Left ventricle myocardium superior (tissue), 1 donor: ENCODE measurements at places on chromosomes 7 and 10.

GRCh38 chr7:30359957-30360356, 75.6 kb downstream of the ZNRF2 start:
- no peak for DNase-seq

GRCh38 chr10:43809211-43809930, 160.7 kb upstream of the ZNF32 start:
- no peak for DNase-seq

GRCh38 chr10:60236869-60237524, 152.7 kb downstream of the ANK3 start:
- DNase-seq, result peak; percentile 35

GRCh38 chr10:110003524-110003885, 4.3 kb upstream of the ADD3 start:
- no peak for DNase-seq

GRCh38 chr7:954330-955238, at the start of gene ADAP1:
ADAP1 (minus strand) TSS chr7:954680; CDS start chr7:954477, 203 bp downstream.
- peak; percentile 78 for DNase-seq

DNA sequence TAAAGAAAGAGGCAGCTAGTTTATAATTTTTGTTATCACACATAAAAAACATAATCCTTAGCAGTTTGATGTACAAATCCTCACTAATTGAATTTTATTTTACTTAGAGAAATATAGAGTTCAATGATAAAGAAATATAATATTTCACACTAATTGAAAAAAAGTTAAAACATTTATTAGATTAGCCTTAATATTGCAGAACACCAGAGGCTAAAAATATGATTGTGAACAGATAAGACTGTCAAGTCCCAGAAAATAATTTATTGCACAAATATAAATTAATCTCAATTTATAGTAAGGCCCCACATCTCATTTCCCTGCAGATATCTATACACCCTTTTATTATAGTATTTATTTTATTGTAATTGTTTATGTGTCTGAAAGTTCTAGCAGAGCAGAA, 690.8 kb upstream of the PHF14 start:
- no peak for DNase-seq

DNA sequence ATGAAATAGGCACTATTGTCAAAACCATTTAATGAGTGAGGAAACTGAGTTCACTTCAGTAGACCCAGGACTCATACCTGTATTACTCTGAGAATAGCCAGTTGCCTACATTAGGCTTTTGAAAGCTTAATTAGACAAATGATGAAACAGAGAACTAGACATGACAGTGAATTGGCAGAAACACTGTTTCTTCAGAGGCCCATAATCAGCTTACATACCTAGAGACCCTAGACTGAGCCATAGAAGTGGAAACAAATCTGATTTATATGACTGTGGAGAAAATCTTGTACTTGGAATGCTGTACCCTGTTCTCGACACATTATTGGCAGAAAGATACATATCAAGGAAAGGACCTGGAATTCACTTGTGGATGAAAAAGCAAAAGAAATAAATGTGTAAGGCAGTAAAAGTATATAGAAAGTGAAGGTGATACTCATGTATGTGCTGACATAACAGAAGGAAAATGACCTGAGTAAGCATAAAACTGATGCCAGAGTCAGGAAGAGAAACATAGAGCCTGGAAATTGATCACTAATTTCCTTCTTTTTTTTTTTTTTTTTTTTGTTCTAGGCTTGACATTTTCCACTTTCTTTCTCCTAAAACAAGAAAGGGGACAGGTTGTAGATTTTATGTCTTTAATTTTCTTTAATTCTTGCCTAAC, 251.5 kb downstream of the BICC1 start:
- no peak for DNase-seq

GRCh38 chr10:34941471-34942357, 126.6 kb upstream of the PARD3 start:
- no peak for DNase-seq

- no peak for DNase-seq
These were observed 170.8 kb downstream of the RNF216 start for GRCh38 chr7:5610500-5611186.

GRCh38 chr10:17098012-17098411, 31.6 kb downstream of the CUBN start:
- DNase-seq, result no peak

GRCh38 chr7:137937202-137937560, 64.7 kb downstream of the CREB3L2 start:
- no peak for DNase-seq

DNA sequence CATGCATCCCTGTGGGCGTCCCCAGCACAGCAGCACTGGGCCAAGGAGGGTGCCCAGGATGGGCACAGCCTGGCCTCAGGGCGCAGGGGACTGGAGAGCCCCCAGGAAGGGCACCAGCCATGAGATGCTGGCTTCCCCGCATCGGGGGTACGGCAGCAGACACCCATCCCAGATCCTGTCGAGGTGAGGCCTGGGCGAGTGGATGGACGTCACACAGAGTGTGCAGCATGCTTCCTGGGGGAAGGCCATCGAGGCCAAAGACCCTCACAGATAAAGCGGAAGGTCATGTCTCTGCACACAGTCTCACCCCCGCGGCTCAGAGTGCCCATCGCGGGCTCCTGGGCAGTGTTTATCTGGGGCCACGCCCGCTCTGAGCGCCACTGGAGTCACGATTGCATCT, 18.8 kb downstream of the ADGRA1 start:
- no peak for DNase-seq

DNA sequence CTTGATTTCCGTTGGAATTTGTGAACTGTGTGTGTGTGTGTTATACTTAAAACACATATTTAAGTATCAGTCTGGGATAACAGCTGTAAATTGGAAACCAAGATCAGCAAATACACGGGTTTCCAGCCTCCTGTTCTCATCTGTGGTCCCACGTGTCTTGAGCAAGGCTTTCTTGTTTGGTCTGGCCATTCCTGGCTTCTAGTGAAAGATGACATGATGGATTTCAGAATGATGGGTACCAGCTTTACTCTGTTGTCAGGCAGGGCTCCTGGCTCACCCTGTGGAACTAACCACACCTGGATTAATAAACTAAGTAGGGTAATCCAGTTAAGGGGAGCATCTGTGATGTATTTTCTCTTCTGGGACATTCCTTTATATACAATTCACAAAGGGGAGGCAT, 346.2 kb upstream of the AOAH start:
- DNase-seq, result no peak
